ENCODE measurements at places on chromosomes 1 and 21. TPM values are rescaled to one million over a fixed set of nuclear protein-coding genes. Genes with fewer than 3 reads are reported as not detected.

The LCE6A gene
- polyA plus RNA-seq, result not detected

The DMRTA2 gene
- 0.22 TPM for polyA plus RNA-seq

The PDC gene
- polyA plus RNA-seq, result not detected

The PADI6 gene
- not detected for polyA plus RNA-seq

The DYRK3 gene
- 7.5 TPM for polyA plus RNA-seq

The CDA gene
- not detected for polyA plus RNA-seq

The AMY2A gene
- polyA plus RNA-seq, result 1.3 TPM

The MATN1 gene
- 0.42 TPM for polyA plus RNA-seq

The OR6K3 gene
- polyA plus RNA-seq, result not detected

The GJB5 gene
- not detected for polyA plus RNA-seq

The GABRD gene
- 0.85 TPM for polyA plus RNA-seq

The RGS8 gene
- polyA plus RNA-seq, result 8.3 TPM

The VTCN1 gene
- polyA plus RNA-seq, result 2.1 TPM

The DNAJC28 gene
- 5.5 TPM for polyA plus RNA-seq

The TMEM79 gene
- polyA plus RNA-seq, result 6.8 TPM

The GOLT1A gene
- 1.1 TPM for polyA plus RNA-seq

The PTGFR gene
- polyA plus RNA-seq, result 0.54 TPM

The TP73 gene
- polyA plus RNA-seq, result not detected

The PRR9 gene
- not detected for polyA plus RNA-seq

The CTTNBP2NL gene
- 12.5 TPM for polyA plus RNA-seq

The PLA2G2C gene
- not detected for polyA plus RNA-seq

The PPIAL4G gene
- polyA plus RNA-seq, result not detected

The DENND2D gene
- polyA plus RNA-seq, result not detected

The DSCAM gene
- polyA plus RNA-seq, result 5.3 TPM

The C1orf115 gene
- polyA plus RNA-seq, result 0.42 TPM

The TCP10L gene
- 2.1 TPM for polyA plus RNA-seq

The SLC2A1 gene
- polyA plus RNA-seq, result 39.4 TPM

The ST3GAL3 gene
- polyA plus RNA-seq, result 36.8 TPM

The GPR89B gene
- 54.7 TPM for polyA plus RNA-seq

The RHOU gene
- 13.0 TPM for polyA plus RNA-seq

The TSTD1 gene
- polyA plus RNA-seq, result 63.5 TPM

The OSBPL9 gene
- 101 TPM for polyA plus RNA-seq

The SLC44A3 gene
- polyA plus RNA-seq, result 0.28 TPM

The KRTAP19-1 gene
- not detected for polyA plus RNA-seq

The CHD5 gene
- 22.0 TPM for polyA plus RNA-seq

The PGLYRP4 gene
- not detected for polyA plus RNA-seq

The CATSPERE gene
- 5.6 TPM for polyA plus RNA-seq

Data from neural cell (in vitro differentiated cells).